ENCODE measurements at places on chromosomes 3 and 15. TPM values are rescaled to one million over a fixed set of nuclear protein-coding genes. Genes with fewer than 3 reads are reported as not detected.

DNA sequence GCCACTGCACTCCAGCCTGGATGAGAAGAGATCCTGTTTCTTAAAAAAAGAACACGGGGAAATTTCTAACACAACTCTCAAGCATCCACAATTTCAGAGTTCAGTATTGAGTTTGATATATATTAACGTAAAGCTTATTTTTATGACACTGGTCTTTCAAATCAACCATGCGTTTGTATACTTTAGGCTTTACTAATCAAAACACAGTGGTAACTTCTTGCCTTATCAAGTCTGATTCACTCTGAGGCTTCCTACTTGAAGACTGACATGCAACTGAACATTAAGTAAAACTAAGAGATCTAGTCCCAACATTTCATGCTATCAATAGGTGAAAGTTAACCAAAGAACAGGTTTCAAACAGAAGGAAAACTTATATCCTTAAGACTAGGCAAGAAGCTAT is 46.7 kb downstream of the PRTG start:
- DNase-seq, result no peak

GRCh38 chr3:109224333-109224732 is 87.8 kb downstream of the C3orf85 start:
- no peak for DNase-seq

DNA sequence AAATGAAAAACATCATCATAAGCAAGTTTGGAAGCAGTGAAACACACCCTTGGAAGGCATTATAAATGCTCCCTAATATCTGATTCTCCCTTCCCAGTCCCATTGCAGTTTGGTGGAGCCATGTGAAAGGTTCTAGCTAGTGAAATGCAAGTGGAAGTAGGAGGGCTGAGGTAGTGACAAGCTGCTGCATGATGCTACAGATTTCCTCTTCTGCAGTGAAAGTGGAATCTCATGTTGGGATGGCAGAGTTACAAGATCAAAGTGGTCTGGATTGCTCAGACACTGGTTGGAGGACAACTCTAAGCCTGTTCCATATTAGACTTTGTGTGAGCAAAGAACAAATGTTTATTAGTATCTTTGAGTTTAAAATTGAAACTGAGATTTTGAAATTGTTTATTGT is 3.3 kb upstream of the PDCD6IP start:
- no peak for DNase-seq

Gene PYGO1
- total RNA-seq, result 6.0 TPM

Gene UNC13C
- 0.03 TPM for total RNA-seq

Data from Right ventricle myocardium superior (tissue), 1 donor.